ENCODE measurements at places on chromosomes 13 and 19.
A peak's percentile ranks its signal among the peaks of the same experiment; 100 is the strongest.

GRCh38 chr13:64061649-64062048, 2646.0 kb upstream of the PCDH20 start:
- DNase-seq: no peak

DNA sequence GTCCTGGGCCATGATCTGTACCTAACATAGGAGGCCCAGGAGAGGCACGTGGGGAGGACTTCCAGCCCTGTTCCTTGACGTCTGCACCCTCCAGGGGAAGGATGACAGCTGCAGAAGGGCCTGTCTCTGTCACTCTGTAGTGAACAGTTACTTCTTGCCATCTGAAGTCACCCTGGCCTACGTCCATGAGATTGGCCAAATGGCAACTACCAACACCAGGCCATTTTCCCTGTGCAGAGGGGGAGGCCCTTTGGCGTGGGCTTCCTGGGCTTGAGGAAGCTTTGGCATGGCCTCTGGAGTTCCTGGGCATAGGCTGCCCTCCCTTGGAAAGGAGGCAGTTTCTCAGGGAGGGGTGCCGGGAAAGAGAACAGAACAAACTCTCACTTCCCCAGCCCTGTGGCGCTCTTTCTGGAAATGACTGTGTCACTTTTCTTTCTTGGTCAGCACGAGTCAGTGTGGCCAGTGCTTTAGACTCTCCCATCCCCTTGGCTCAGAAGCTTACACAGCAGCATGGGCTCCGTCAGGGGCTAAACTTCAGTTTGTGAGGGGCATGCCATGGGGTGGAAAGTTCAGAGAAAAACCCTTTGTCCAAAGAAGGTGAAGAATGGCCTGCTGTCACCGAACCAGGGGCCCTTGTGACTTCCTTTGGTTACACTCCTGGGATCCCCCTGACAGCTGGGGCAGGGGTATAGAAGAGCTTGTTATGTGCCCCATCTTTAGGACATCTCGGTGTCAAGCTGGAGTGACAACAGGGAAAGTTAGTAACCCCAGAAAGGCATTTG, 5.3 kb downstream of the CARM1 start:
- DNase-seq: peak; percentile 58

DNA sequence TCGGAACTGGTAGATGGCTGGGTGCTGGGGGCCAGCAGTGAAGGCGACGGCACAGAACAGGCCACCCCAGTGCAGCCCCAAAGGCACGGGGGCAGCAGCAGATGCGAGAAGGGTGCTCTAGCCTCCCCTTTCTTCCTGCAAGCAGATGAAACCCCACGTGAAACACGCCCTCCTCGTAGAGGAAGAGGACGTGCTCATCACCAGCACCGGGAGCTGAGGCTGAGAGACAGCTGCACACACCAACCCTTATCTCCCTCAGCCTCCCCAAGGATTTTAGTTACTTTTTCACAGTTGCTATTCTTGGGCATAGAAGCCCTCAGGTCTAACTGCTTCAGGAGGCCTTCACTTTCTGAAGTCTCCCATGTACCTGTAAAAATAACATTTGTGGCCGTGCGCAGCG, 11.9 kb downstream of the ZNF787 start:
- DNase-seq: peak; percentile 40

GRCh38 chr13:45108716-45109101, 11.6 kb upstream of the GTF2F2 start:
- no peak for DNase-seq

DNA sequence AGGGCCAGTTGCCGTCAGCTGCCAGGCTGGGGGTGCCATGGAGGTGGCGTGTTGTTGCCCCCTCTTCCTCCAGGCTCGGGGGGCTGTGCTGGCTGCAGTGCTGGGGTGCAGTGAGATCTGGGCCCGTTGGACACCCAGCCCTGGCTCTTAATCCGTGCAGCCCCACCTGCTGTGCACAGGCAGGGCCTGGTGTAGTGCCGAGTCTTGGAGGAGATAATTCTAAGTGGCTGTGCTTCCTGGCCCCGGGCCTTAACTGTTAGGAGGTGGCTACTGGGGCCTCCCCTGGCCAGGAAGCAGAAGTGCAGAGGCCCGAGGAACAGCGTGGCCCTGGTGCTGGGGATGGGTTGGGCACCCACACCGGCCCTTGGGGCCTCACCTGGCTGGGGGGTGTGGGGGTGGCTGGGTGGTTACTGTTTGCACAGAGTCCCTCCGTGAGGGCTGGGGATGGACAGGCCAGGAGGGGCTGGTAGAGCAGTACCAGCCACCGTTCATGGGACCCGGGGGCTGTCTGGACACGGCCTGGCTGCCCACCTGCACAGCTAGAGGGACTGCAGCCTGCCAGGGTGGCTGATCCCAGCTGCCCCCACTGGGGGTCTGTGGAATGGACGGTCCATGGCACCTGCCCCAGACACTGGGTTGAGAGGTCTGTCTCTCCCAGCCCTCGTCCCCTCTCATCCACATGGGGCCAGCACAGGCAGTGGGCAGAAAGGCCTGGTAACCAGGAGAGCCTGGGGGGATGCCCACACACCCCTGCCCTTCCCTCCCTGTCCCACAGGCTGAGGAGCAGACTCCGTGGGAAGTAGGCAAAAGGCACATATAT, 3.3 kb downstream of the GPX4 start:
- DNase-seq: no peak

DNA sequence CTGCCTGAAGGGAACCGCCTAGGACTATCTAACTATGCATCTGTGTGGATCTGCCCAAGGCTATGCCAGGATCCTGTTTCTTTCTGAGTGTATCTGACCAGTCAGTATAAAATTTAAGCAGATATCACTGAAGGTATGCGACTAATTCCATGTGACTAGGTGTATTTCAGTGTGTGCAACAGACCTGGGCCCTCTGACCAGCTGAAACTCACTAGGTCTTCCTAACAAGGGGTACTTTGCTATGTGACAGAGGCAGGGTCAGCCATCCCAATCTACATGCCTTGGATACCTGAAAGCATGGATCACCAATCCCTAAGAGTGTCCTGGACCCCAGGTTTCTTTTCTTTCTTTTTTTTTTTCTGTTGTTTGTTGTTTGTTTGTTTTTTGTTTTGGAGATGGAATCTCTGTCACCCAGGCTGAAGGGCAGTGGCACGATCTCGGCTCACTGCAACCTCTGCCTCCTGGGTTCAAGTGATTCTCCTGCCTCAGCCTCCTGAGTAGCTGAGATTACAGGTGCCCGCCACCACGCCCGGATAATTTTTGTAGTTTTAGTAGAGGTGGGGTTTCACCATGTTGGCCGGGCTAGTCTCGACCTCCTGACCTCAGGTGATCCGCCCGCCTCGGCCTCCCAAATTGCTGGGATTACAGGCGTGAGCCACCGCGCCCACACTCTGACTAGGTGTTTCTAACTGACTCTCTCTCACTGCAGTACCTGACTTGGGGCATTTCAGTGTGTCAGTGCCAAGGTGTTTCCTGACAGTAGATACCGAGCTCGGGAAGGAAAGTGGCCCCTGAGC, 43.5 kb downstream of the FCGBP start:
- no peak for DNase-seq

DNA sequence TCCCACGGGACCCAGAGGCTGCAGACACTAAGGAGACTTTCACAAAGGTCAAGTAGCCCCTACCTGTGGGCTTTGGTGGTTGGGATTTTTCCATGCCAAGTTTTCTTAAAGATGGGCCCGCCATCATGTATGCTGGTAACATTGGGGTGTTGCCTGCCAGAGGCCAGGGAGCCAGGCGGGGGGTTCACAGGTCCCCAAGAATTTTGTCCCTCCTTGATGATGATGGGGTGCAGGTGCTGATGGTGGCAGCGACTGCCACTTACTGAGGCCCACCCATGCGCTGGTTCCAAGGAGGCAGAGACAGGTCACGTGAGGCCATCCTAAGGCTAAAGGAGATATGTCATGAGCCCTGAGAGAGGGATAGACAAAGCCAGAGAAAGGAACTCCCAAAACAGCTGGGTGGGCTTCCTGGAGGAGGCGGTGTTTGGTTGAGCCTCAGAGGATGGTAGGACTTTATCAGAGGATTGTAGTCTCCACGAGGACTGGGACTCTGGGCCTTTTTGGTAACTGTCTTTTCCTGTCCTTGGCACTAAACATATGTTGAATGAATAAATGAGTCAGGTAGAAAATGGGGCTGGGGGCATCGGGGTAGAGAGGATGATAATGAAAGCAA, 14.4 kb downstream of the PLEKHF1 start:
- no peak for DNase-seq

GRCh38 chr13:52961256-52961910, 67.2 kb upstream of the OLFM4 start:
- DNase-seq: no peak

- peak; percentile 61 for DNase-seq
These were observed 1.6 kb downstream of the GATAD2A start for GRCh38 chr19:19406878-19407632.

- DNase-seq: no peak
These were observed 48.1 kb downstream of the ZNF93 start for GRCh38 chr19:19948800-19949199.

GRCh38 chr19:6518145-6518911, 12.5 kb upstream of the TNFSF9 start:
- no peak for DNase-seq

DNA sequence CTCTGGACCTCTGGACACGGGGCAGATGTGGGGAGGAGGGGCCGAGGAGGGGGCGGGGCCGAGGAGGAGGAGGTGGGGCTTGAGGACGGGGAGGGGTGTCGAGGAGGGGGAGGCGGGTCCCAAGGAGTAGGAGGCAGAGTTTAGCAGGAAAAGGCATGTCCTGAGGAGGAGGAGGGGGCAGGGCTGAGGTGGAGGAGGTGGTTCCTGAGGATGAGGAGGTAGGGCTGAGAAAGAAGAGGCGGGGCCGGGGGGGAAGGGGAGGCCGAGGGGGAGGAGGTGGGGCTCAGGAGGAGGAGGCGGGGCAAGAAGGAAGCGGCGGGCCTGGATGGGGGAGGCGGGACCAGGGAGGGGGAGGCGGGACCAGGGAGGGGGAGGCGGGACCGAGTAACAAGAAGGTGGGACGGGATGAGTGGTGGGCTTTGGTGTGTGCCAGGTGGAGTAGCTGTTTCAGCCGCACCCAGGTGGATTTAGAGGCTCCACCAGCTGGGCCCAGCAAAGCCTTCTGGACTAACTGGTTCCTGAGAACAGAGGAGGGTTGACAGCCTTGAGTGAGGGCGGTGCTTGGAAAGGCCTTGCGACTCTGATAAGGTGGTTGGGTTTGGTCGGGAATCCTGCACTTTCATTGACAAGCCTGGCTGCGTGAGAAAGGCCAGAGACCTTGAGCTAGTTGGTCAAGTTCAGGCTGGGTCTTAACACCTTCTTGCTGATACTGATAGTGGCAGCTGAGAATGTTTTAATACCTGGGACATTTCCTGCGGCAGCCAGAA, 7.7 kb downstream of the TECR start:
- no peak for DNase-seq

GRCh38 chr13:41854758-41855157, 106.2 kb downstream of the VWA8 start:
- no peak for DNase-seq
